Hematopoietic multipotent progenitor cell treated with erythropoietin and hydrocortisone succinate and interleukin-3 and kit ligand, for 17 days (in vitro differentiated cells): ENCODE measurements at places on chromosomes 7 and 10.

DNA sequence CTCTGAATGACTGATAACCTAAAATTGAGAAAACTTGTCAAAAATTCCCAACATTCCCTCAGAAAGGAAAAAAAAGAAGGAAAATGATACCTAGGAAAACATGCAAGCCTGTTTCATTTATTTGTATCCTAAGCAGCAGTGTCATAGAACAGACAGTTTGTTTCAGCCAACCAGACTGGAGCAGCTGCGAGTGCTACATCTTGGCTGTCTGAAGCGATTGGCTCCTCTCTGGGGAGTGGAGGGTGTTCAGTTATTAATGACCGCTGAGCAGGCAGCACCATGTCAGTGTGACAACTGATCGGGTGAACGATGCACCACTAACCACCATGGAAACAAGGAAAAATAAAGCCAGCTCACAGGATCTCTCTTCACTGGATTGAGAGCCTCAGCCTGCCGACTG, at the start of gene LRRN3:
TSS of gene LRRN3 (plus strand) at position 282 of the 400 bp plus-strand sequence. CDS start 31,646 bp downstream, outside the sequence.
- no peak for DNase-seq

DNA sequence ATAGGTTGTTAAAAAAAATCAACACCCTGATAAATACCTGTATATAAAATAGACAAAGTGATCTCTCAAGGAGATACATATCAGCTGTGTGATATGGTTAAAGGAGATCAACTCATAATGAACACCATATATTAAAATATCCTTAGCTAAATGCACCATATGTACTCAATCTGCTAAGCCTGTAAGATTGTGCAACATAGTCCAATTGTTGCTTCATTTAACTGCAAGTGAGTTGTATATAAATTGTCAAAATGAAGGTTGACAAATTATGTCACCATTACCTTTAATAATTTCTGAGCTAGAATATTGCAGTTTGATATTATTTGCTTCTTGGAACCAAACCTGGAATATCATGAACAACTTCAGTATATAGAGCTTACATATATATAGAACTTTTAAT, 283.7 kb downstream of the MALRD1 start:
- DNase-seq: no peak

DNA sequence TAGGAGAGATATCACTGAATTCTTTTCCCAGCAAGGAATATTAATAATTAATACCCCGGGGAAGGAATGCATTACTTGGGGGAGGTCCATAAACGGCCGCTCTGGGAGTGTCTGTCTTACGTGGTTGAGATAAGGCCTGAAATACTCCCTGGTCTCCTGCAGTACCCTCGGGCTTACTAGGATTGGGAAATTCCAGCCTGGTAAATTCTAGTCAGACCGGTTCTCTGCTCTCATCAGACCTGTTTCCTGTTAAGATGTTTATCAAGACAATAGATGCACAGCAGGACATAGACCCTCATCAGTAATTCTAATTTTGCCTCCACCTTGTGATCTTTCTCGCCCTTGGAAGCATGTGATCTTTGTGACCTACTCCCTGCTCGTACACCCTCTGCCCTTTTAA, 162.8 kb upstream of the KCND2 start:
- DNase-seq: no peak

- no peak for DNase-seq
Observed at GRCh38 chr10:90087197-90088023, 386.0 kb downstream of the KIF20B start.

- peak; percentile 6 for DNase-seq
Observed at GRCh38 chr10:31318382-31318853, 598 bp upstream of the ZEB1 start.

- no peak for DNase-seq
Observed at GRCh38 chr10:128466831-128467371, 340.7 kb upstream of the MKI67 start.

DNA sequence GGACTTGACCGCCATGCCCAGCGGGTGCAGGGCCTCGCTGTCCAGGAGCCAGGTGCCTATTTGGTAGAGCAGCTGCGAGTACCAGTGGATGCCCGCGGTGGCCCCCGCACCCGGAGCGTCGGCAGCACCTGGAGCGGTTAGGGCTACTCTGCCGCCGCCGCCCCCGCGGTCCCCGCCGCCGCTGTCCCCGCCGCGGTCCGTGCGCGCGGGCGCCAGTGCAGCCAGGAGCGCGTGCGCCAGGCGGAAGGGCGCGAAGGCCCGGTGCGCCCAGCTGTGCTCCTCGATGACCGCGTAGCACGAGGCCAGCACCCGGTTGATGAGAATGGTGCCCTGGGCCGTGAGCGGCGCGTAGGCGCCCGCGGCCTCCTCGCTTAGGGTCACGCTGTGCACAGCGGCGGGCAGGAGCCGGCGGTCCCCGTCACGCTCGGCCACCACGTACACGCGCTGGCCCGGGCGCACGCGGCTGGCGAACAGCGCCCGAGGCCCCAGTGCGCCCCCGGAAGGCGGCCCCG, 9.3 kb downstream of the SHH start:
- no peak for DNase-seq

GRCh38 chr10:109166935-109167334, 756.4 kb downstream of the XPNPEP1 start:
- DNase-seq: no peak
